CMK (cell line): ENCODE measurements at places on chromosomes 1 and 21.

DNA sequence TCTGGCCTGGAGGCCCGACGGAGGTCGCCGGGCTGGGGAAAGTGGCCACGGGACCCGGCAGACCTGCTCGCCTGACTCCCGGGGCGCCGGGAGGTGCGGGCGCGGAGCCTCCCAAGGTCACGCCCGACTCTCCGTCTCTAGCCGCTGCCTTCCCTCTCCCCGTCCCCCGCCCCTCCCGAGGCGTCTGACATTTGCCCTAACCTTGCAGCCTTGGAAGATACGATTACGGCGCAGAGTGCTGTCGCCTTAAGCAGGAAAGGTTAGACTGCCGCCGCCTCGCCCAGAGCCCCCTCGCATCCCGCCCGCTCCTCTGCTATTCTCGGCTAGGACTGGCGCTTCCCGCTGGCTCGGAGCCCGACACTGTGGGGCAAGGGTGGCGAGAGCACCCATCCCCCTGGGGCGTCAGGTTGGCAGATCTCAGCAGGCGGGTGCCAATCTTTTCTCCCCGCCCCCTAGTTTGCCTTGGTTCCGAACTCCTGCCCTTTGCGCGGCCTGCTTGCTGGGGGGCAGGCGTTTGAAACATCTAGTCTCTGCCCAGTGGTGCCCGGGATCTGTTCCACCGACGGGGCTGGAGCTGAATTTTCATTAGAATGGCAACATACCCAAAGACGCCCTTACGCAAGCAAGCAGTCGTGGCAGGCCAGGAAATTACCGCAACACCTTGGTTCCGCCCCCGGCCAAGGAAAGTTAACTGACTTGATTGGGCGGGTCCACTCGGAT lies 835 bp downstream of the PGM1 start:
- DNase-seq: no peak

DNA sequence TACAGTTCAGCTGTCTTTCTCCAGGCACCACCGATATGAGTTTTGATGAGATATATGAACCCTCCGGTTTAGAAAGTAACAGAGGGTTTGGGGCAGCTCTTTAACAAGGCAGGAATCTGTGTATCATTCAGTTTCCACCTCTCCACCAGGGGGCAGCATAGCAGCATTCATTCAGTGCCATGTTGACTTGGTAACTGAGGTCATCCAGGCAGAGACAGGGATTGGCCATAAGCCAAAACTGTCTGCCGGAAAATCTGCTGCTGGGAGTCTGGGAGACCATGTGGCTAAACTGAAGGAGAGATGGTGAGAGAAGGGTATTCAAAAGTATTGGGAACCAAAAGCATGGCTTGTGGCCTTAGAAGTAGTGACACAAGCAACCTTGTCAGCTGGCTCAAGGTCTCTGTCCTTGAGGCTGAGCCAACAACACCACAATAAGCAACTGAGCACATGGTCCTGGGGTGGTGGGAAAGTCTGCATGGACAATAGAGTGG lies 98.5 kb downstream of the LMX1A start:
- peak; percentile 17 for DNase-seq

DNA sequence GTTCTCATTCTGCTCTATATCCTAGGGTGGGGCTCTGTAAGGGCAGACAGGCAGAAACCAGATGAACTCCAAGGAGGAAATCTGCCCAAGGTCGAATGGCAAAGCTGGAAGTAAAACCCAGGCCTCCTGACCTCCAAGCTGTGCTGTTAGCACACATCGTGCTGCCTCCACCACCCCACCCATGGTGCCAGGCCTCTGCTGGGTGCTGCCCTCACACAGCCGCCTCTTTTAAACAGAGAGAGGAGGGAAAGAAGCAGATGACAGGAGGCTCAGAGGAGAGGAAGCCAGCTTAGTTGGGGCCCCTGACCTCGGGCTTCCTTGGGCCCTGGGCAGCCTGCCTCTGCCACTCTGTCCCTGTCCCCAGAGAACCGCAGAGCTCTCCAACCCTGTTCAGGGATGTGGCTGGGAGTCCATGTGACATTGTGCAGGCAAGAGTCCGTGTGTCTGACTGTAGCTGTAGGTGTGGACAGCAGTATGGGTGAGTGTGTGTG lies 1.1 kb downstream of the SYNC start:
- no peak for DNase-seq

DNA sequence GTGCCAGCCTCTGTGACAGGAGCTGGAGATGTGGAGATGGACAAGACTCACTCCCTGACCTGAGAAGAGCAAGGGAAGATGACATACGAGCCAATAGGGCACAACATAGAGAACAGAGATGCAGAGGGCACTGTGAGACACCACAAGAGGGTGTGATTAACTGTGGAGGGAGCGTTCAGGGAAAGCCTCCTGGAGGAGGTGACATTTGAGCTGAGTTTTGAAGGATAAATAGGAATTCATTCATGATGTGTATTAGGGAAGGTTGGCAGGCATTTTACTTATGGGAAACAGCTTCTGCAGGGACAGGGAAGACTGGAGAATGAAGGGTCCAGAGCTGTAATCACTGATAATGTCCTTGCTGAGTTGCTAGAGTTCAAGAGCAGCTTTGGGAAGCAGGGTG lies 25.0 kb upstream of the TENT5C start:
- no peak for DNase-seq

GRCh38 chr21:42093991-42094421 lies 22.9 kb downstream of the UMODL1 start:
- no peak for DNase-seq
